Esophagus squamous epithelium (tissue), 5 donors: ENCODE measurements at places on chromosomes 6 and 20.

- no peak for DNase-seq
Observed at GRCh38 chr6:168318090-168318489, 1.5 kb downstream of the DACT2 start.

DNA sequence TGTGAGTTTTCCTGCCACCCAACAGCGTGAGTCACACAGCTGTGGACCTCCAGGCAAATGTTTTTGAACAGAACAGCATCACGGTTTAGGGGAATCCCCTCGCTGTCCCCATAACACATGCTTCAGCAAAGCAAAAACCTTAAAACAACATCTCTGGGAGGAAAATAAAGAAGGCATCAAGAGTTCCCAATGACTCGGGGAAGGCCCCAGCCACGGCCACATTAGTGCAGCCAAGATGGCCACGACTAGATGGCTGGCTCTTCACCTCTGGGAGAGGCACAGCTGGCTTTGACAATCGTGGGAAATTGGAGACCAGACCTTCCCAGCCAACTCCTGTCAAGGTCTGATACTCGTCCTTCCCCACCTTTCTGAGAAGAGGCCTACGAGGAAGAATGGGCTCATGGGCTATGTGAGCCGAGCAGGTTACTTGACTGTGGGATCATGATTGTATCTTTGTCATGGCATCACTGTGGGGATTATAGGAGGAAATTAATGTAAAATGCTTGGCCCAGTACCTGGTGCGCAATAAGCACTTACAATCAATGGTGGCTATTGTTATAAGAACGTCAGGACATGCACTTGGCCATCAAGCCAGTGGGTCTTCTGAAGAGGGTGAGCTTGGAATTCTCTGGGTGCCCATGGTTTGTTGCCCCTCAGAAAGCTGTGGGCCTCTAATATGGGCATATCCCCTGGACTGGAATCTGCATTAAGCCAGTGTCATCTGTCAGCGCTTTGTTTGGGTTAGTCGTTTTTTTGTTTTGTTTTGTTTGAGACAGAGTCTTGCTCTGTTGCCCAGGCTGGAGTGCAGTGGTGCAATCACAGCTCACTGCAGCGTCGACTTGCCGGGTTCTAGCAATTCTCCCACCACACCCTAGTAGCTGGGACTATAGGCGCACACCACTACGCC, 43.6 kb downstream of the FGD2 start:
- DNase-seq = peak; percentile 22

- DNase-seq = no peak
Observed at GRCh38 chr6:102623201-102623600, 1229.7 kb downstream of the GRIK2 start.

DNA sequence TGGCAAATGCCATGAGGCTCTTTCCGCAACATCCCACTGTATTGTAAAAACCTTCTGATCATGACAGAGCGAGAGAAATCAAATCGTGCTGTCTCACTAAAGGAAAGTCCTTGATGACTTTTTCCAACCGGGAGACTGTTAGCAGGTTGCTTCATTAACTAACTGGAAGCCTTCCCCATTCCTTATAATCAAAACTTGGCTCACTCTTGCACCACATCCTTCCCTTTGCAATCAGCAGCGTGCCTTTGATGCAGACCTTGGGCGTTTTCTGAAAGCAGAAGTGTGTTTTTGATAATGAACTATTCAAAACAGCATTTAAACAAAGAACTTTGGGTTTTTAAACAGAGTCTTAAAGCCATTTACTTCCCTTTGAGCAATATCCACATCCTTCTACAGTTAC, 96.2 kb upstream of the CNR1 start:
- DNase-seq = no peak

DNA sequence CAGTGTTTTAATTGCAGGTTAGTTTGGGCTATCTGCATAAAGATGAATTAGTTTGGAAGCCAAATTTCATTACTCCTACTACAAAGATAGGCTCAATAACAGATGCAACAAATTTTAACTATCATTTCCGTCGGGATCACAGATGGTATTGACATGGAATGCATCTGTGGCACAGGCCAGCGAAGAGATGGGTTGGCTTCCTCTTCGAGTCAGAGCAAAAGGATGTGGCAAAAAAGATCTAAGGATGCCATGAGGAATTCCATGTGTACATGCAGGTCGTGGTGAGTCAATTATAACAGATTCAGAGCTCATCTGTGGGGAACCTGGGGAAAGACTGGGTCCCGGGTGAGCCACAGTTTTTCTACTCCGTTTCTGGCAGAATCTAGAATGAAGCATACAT, 83.0 kb upstream of the CITED2 start:
- no peak for DNase-seq

- DNase-seq = no peak
Observed at GRCh38 chr6:64415926-64416325, 780.3 kb downstream of the PHF3 start.

DNA sequence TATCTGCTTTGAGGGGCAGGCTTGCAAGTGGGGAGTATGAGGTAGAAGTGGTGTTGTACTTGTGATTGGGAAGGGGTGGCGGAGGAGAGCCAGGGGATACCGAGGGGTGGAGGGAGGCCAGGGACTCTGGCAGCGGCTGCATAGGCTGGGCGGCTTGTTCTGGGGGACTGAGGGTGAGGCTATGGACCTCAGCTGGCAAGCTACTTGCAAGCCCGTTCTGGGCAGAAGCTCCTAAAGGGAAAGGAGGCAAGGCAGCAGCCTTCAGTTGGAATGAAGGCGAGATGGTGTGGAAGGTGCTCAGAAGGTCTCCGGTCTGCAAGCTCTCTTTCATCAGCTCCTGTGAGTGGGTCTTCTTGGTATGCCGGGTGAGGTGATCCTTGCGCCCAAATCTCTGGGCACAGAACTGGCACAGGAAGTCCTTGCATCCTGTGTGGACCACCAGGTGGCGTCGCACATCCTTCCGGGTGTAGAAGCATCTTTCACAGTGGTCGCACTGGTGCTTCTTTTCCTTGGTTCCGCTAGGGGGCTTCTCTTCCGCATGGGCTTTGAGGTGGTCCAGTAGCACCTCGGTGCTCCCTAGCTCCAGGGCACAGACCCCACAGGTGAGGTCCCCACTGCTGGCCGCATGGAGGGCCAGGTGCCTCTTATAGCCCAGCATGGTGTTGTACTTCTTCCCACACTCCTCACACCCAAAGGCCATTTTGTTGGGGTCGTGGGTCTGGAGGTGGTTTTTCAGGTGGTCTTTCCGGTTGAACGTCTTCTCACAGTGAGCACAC, 66.0 kb downstream of the PLAGL1 start:
- DNase-seq = no peak

DNA sequence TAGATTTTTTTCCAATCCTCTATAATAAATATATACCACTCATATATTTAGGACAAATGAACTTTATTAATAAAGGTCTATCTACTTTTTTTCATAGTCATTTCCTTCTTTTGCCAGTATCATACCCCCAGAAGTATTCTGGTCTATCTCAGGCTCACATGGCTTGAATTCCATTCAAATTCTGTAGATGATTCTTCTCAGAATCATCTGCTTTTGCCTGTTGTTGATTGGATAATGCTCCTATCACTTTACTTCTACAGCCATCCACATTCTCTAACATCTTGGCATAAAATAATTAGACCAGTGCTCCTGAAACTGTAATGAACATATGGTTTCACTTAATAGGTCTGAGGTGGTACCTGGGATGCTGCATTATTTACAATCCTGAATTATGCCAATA, 121.2 kb downstream of the GFRAL start:
- DNase-seq = no peak

DNA sequence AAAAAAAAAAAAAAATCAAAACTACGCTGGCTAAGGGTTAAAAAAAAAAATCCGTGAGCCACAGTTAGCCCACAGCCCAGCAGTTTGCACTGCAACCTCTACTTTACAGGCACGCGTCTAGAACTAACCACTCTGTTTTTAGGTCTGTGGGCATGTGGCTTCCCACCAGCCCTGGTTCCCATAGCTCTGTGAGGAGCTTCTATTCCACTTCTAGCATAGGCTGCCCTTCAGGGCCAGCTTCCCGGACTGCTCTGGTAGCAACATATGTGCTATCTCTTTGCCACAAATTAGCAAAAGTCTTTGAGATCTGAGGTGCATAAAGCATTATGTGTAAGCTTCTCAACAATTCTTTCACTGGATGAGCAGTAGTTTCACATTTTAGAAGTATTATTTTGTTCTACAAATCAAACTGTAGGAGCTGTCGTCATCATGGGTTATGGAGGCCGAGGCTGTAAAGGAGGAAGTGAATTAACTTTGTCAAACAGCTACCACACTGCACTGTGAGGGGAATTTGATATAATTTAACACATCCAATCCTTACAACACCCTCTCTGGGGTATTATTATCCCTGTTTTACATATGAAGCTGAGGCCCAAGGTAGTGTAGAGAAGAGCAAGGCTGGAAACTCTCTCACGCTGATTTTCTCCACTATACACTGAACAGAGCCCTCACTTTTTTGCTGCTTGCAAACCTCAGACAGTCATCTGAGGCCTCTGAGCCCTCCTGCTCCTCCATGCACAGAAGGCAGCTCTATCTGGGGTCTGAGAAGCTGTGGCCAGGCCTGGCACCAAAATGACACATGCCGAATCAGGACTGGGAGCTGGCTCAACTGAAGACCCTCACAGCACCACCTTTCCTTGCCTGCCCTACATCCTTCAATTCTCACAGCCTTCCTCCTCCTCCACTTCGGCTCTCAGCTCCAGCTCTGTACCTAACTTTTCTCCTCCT, 35.4 kb downstream of the MAN1A1 start:
- DNase-seq = no peak

DNA sequence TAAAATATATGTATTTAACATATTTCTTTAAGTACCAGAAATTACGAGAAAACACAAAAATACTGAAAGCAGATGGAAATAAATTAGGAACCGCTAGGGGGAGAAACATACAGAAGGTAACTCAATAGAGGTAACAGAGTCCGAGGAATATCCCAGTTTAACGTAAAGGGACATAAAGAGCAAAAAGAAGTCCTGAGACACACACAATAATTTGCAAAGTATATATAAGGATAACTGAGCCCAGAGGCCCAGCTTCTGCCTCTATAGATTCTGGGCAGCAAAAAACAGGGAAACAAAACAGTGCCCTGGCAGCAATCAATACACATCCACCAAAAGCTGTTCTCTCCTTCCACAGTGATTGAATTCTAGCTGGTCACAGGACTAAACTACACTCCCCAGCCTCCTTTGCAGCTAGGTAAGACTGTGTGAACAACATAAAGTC, 15.1 kb downstream of the TBC1D32 start:
- DNase-seq = no peak

DNA sequence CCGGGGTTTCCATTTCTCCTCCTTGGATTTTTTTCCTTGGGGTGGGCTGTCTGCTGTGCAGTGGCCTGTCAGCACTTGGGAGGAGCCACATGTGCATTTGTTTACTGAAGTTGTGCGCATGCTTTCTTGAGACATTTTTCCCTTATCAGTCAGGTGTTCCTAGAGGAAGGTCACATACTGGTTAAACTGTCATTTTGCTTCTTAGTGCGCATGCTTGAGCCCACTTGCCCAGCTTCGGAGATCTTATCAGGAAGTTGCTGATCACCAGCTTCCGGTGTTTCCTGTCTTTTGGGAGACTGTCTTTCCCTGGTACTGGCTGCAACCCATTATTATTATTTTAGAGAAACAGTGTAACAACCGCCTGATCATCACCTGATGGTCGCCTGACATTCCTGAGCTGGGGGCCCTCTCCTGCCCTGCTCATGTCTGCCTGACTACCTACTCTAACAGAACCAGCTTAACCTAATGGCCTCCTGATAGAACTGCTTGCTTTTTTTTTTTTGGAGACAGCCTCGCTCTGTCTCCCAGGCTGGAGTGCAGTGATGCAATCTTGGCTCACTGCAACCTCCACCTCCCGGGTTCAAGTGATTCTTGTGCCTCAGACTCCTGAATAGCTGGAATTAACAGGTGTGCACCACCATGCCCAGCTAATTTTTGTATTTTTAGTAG, 378 bp upstream of the ERVFRD-1 start:
- no peak for DNase-seq

DNA sequence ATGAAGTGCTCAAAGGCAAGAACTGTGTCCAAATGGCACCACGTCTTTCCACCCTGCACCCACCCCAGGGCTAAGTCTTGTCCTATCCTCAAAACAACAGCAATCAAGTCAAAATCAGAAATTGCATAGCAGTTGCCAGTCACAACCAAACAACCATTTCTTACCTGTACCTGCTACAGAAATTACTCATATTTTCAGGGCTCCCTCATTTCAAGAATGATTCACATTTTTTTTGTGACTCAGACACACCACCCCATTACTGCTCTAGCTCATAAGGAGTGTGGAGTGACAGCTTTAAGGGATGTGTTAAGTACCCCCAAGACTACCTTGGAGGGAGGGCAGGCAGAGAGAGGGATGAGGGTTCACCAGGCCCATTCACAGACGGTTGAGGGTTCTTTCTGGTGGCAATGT, 111.7 kb downstream of the TRERF1 start:
- DNase-seq = no peak

DNA sequence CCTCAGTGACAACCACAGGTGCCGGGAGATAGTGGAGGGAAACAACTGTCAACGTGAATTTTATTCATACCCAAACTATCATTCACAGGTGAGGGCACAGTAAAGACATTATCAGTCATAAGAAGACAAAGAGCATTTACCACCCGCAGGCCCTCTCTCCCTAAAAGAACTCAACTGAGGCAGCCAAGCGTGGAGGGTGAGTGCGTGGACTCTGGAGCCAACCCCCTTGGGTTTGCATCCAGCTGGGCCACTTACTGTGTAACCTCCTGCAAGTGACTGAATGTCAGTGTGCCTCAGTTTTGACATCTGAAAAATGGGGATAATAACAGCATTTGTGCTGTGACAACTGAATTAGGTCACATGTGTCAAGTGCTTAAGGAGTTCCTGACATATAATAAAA, 70.6 kb upstream of the KCNK16 start:
- no peak for DNase-seq

DNA sequence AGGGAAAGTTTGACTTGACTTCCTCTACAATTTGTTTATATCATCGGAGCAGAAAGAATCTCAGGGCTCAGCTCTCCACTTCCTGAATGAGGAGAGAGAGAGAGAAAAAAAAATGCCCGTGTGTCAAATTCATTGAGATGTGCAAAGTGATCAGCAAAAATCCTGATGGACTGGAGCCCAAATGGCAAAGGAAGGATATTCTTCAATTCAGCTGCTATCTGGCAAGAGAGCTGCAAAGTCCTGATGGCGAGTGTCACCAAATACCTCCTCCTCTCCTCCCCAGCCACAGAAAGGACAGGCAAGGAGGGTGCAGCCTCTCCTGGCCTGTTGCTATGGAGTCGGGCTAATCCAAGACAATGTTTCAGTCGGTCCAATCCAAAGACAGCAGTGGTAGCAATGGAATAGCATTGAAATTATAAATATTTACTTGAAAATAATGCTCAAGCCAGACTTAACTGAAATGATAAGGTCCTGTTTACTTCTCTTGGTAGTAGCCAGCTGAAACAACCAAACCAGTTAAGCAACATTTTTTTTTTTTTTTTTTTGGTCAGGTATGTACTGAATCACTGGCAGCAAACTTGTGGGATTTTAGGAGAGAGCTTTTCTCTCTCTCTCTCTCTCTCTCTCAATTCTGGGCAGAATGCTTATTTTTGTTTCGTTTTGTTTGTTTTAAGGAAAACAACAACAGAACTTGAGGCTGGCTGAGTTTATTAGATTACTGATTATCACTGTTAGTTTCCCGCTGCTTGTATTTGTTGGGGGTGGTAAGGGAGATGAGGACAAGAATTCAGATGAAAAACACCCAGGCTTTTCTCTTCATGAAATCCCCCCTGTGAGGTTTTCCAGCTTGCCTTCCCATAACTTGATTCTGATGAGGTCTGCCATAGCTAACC, 204.2 kb downstream of the BCAS1 start:
- no peak for DNase-seq
